IMR-90 (cell line): ENCODE measurements at places on chromosomes 6 and 20. TPM values are rescaled to one million over a fixed set of nuclear protein-coding genes. Genes with fewer than 3 reads are reported as not detected.
A peak's percentile ranks its signal among the peaks of the same experiment; 100 is the strongest.

The ERVFRD-1 gene
- total RNA-seq: not detected in 2 replicates

The CCN6 gene
- not detected in 2 replicates for total RNA-seq

The VIP gene
- not detected in 2 replicates for total RNA-seq

The RHAG gene
- total RNA-seq: not detected in 2 replicates

The CLPSL2 gene
- total RNA-seq: not detected in 2 replicates

The WFDC10A gene
- not detected in 2 replicates for total RNA-seq

The CALHM4 gene
- total RNA-seq: not detected in 2 replicates

The DEFB132 gene
- total RNA-seq: not detected in 2 replicates

The LTA gene
- total RNA-seq: not detected in 2 replicates

The OR2J3 gene
- total RNA-seq: not detected in 2 replicates

The CTNNBL1 gene
- 29.2 and 34.1 TPM in 2 replicates for total RNA-seq

GRCh38 chr20:16476032-16476431 lies 97.2 kb downstream of the KIF16B start:
- H3K36me3 ChIP-seq: no peaks in the 10 kb centered on the region
- no peak overlapping the region for H3K27ac ChIP-seq
- no peaks in the 10 kb centered on the region for H3K27me3 ChIP-seq
- peaks cover 9% of the 10 kb centered on the region for H3K4me1 ChIP-seq
- peak; percentile 62 for DNase-seq

- H3K4me1 ChIP-seq: peaks cover 11% of the 10 kb centered on the region
- peak overlapping the region; percentile 7; the same call in 1 of the 2 replicates for H3K27ac ChIP-seq
- no peaks in the 10 kb centered on the region for H3K36me3 ChIP-seq
- no peaks in the 10 kb centered on the region for H3K27me3 ChIP-seq
- peak; percentile 49 for DNase-seq
- no peak overlapping the region for H3K4me3 ChIP-seq
Measured at GRCh38 chr6:14865531-14866100, 380.3 kb upstream of the JARID2 start.

- H3K36me3 ChIP-seq: no peaks in the 10 kb centered on the region
- no peak overlapping the region for H3K27ac ChIP-seq
- peaks cover 7% of the 10 kb centered on the region; the same call in 1 of the 2 replicates for H3K4me1 ChIP-seq
- no peak overlapping the region for H3K4me3 ChIP-seq
- H3K27me3 ChIP-seq: peaks cover 32% of the 10 kb centered on the region
- no peak for DNase-seq
Measured at GRCh38 chr20:49349078-49349477, 71.2 kb upstream of the ZNFX1 start.

DNA sequence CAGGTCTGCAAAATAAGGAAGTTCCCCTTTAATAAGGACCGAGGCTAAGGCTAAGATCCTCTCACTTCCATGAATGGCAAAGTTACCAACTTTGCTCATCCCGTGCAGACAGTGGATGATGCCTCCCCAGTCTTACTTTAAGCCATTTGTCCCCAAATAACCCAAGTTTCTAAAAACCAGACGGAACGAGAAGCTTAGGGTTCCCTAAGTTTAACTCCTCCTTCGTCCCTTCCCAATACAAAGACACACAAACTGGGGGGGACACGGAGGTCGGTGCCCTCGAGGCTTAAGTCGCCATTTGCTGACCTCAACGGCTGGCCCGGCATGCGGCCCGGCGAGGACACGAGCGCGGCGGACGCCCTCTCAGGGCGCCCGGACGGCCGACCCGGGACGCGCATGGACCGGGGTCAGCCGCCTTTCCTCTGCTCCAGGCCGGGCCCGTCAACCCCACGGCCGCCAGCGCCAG lies 527 bp downstream of the FBXO30 start:
- H3K4me1 ChIP-seq: peaks cover 7% of the 10 kb centered on the region
- peak overlapping the region; percentile 82 for H3K27ac ChIP-seq
- peak overlapping the region; percentile 99 for H3K4me3 ChIP-seq
- H3K27me3 ChIP-seq: no peaks in the 10 kb centered on the region
- no peak for DNase-seq

DNA sequence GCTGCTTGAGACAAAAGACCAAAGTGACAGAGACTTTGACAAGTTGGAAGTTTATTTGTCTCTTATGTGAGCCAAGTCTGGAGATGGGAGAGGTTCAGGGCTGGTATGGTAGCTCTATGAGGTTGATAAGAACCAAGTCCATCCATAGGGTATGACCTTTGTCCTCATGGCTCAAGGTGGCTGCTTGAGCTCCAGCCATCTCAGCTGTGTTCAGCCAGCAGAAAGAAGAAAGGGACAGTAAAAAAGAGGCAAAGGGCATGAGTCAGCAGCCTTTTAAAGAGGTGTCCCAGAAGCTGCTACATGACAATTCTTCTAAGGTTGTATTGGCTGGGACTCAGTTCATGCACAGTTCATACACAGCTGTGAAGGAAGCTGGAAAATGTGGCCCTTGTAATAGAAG lies 49.0 kb downstream of the CD40 start:
- no peak overlapping the region for H3K4me3 ChIP-seq
- no peaks in the 10 kb centered on the region for H3K4me1 ChIP-seq
- H3K36me3 ChIP-seq: no peaks in the 10 kb centered on the region
- H3K27ac ChIP-seq: no peak overlapping the region
- H3K27me3 ChIP-seq: peaks cover 11% of the 10 kb centered on the region

DNA sequence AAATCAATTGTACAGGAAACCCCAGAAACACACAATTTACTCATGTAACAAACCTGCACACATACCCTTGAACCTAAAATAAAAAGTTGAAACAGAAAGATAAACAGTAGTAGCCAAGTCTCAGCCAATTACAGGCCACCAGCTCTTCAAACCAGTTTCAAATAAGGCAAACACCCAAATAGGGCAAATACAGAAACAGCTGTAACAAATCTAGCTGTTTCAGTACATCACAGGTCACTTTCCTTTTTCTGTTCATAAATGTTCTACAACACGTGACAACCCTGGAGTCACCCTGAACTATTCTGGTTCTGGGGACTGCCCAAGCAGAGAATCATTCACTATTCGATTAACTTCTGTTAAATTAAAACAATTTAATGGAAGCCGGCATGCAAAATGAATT lies 329.0 kb downstream of the GJA1 start:
- peaks cover 3% of the 10 kb centered on the region; the same call in 1 of the 2 replicates for H3K4me1 ChIP-seq
- no peak overlapping the region for H3K4me3 ChIP-seq
- no peak for DNase-seq
- H3K36me3 ChIP-seq: no peaks in the 10 kb centered on the region
- H3K27me3 ChIP-seq: no peaks in the 10 kb centered on the region

- peaks cover 21% of the 10 kb centered on the region for H3K4me1 ChIP-seq
- H3K27me3 ChIP-seq: no peaks in the 10 kb centered on the region
- DNase-seq: peak; percentile 60
- peaks cover 28% of the 10 kb centered on the region for H3K36me3 ChIP-seq
Measured at GRCh38 chr20:34753706-34754461, 49.7 kb downstream of the TP53INP2 start.

DNA sequence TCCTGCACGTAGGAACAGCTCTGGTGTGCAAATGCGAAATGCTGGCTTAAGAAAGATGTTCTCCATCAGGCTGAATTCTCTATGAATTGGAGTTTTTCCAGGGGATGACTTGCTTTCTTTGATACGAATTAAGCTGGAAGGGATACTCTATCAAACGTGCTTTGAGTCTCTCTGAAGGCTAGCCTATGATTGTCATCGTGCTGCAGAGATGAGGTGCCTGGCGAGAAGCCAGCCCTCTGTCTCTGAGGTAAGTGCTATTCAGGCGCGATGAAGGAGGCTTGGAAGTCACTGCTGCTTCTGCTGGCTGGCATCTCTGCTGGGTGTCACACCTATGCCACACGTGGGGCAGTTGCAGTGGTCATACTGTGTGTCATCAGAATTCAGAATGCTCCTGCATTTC lies 223.7 kb downstream of the TAF4 start:
- H3K36me3 ChIP-seq: no peaks in the 10 kb centered on the region
- H3K27ac ChIP-seq: no peak overlapping the region
- H3K4me1 ChIP-seq: no peaks in the 10 kb centered on the region
- H3K4me3 ChIP-seq: no peak overlapping the region
- H3K27me3 ChIP-seq: no peaks in the 10 kb centered on the region
- no peak for DNase-seq

DNA sequence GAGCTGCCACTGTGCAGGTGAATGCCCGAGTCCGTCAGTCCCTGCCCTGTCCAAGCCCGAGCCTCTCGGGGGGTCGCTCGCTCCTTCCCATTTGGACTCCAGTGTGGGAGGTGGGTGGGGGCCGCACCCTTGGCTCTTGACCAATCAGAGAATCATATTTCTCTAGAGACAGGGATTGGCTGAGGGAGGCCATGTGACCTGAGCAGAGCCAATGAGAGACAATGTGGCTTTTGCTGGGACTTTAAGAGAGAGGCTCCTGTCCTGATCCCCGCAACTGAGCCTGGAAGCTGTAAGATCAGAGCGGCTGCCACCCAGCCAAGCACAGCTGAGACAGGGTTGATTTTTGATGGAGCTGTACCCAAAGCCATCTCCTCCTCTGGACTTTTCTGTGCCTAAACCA lies 199.3 kb downstream of the TFAP2C start:
- H3K4me1 ChIP-seq: no peaks in the 10 kb centered on the region
- DNase-seq: no peak
- H3K4me3 ChIP-seq: no peak overlapping the region
- H3K27ac ChIP-seq: no peak overlapping the region
- H3K36me3 ChIP-seq: no peaks in the 10 kb centered on the region

DNA sequence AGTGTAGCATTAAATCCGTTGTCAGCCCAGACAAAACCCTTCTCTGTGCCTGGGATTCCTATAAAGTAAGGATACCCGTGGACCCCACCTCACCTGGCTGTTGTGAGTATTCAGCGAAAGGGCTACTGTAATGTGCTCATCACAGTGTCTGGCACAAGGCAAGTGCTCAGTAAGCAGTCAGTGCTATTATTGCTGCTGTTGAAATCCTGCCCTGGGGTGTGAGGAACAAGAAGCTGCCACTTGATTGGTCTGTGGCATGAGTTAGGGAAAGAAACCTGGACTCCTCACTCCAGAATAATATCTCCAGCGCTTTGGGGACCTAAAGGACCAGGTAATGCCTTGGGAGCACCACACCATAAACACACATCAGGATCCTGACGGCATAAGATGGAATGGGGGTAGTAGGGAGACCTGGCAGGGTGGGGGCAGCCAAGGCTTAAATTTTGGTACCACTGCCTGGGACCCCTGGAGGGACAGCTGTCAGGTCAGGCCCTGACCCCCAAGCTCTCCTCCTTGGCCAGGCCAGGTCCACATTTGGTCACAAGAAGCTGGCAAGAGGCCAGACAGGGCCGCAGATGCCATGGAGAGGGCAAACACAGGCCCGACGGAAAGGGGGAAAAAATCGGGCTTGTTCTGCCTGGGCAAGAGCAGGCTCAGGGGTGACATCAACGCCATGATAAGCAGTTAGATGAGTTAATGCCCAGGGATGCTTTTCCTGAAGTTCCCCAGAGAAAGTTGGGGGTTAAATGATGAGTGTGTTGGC lies 66.5 kb downstream of the MRPL14 start:
- H3K4me1 ChIP-seq: peaks cover 65% of the 10 kb centered on the region
- H3K27ac ChIP-seq: peak overlapping the region; percentile 49
- no peak overlapping the region for H3K4me3 ChIP-seq
- DNase-seq: no peak

GRCh38 chr6:118775381-118775780 lies 118.6 kb upstream of the ASF1A start:
- peaks cover 4% of the 10 kb centered on the region for H3K27me3 ChIP-seq
- H3K27ac ChIP-seq: no peak overlapping the region
- H3K4me1 ChIP-seq: peaks cover 4% of the 10 kb centered on the region; the same call in 1 of the 2 replicates
- no peak for DNase-seq
- H3K4me3 ChIP-seq: no peak overlapping the region

GRCh38 chr6:72418495-72418894 lies 203.4 kb upstream of the KCNQ5 start:
- H3K4me3 ChIP-seq: no peak overlapping the region
- no peaks in the 10 kb centered on the region for H3K36me3 ChIP-seq
- H3K4me1 ChIP-seq: peaks cover 12% of the 10 kb centered on the region
- H3K27ac ChIP-seq: no peak overlapping the region; the same call in 1 of the 2 replicates
- no peaks in the 10 kb centered on the region for H3K27me3 ChIP-seq

GRCh38 chr6:166825553-166826145 lies 130.7 kb downstream of the RNASET2 start:
- H3K4me1 ChIP-seq: no peaks in the 10 kb centered on the region
- no peak overlapping the region for H3K4me3 ChIP-seq
- DNase-seq: peak; percentile 41
- H3K27ac ChIP-seq: no peak overlapping the region

DNA sequence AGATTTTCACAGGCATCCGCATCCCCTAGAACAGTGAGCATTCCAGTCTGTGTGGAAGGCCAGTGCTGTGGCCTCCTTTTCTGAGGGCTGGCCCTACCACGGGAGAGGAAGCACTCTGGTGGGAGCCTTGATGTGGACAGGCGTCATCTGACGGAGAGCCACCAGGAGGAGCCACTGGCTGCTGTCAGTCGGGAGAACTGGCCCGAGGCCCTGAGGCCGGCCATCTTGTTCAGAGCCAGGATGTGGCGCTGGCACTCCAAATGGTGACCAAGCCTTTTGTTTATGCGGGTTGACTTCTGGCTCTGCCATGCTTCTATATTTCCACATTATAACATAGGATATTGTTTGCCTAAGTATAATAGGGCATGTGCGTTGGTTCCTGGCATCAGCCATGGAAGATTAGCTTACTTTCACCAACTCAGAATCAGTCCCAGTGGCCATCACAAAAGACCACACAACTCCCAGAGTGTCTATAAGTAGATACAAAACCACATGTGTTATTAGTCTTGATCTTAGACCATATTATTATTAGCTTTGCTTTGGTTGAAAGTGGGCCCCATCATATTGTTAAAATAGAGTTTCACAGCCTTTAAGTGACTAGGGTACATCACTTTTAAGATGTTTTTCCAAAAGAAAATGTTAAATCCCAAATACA lies 273.9 kb upstream of the TAB2 start:
- H3K4me1 ChIP-seq: peaks cover 2% of the 10 kb centered on the region; the same call in 1 of the 2 replicates
- H3K36me3 ChIP-seq: no peaks in the 10 kb centered on the region
- H3K4me3 ChIP-seq: no peak overlapping the region
- H3K27me3 ChIP-seq: no peaks in the 10 kb centered on the region
- DNase-seq: no peak

DNA sequence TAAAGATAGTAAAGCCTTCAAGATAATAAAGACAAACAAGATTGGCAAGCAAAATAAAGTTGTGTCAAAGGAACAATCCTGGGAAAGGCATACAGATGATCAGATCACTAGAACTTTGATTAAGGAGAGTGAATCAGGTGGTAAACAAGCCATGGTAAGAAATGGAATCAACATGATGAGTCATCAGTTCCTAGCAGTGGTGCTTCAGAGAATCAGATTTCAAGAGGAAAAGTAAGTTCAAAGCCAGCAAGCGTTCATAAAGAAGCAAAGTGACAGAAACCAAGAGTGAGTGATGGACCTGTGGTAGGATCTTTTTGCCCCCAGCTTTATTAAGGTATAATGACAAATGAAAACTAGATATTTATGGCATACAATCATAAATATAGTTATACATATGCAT lies 340.4 kb downstream of the TPBG start:
- H3K36me3 ChIP-seq: no peaks in the 10 kb centered on the region
- no peak overlapping the region for H3K4me3 ChIP-seq
- DNase-seq: no peak
- no peaks in the 10 kb centered on the region for H3K4me1 ChIP-seq

GRCh38 chr20:37453288-37453687 lies 67.8 kb upstream of the NNAT start:
- H3K4me1 ChIP-seq: no peaks in the 10 kb centered on the region
- no peak overlapping the region for H3K4me3 ChIP-seq
- peaks cover 33% of the 10 kb centered on the region for H3K27me3 ChIP-seq
- no peak for DNase-seq
